ENCODE measurements at places on chromosomes 7 and 10. TPM values are rescaled to one million over a fixed set of nuclear protein-coding genes. Genes with fewer than 3 reads are reported as not detected.

- H3K27me3 ChIP-seq, result no peaks in the 10 kb centered on the region
- H3K4me1 ChIP-seq, result peaks cover 1% of the 10 kb centered on the region
- H3K36me3 ChIP-seq, result no peaks in the 10 kb centered on the region
- H3K4me3 ChIP-seq, result no peak overlapping the region
- no peak overlapping the region for H3K27ac ChIP-seq
Observed at GRCh38 chr7:35420656-35421055, 166.8 kb upstream of the TBX20 start.

CFAP70 gene
- total RNA-seq, result 0.43 TPM

GPR158 gene
- 0.34 TPM for total RNA-seq

- H3K4me3 ChIP-seq, result no peak overlapping the region
- no peak for DNase-seq
- H3K4me1 ChIP-seq, result peaks cover 4% of the 10 kb centered on the region
- H3K27ac ChIP-seq, result no peak overlapping the region
- no peaks in the 10 kb centered on the region for H3K27me3 ChIP-seq
Observed at GRCh38 chr10:114310346-114310745, 71.3 kb downstream of the VWA2 start.

GRCh38 chr10:79137300-79137756, 68.6 kb downstream of the ZMIZ1 start:
- peak overlapping the region; percentile 62 for H3K4me3 ChIP-seq
- no peak for DNase-seq
- H3K4me1 ChIP-seq, result peaks cover 39% of the 10 kb centered on the region
- peaks cover 7% of the 10 kb centered on the region for H3K36me3 ChIP-seq

DNA sequence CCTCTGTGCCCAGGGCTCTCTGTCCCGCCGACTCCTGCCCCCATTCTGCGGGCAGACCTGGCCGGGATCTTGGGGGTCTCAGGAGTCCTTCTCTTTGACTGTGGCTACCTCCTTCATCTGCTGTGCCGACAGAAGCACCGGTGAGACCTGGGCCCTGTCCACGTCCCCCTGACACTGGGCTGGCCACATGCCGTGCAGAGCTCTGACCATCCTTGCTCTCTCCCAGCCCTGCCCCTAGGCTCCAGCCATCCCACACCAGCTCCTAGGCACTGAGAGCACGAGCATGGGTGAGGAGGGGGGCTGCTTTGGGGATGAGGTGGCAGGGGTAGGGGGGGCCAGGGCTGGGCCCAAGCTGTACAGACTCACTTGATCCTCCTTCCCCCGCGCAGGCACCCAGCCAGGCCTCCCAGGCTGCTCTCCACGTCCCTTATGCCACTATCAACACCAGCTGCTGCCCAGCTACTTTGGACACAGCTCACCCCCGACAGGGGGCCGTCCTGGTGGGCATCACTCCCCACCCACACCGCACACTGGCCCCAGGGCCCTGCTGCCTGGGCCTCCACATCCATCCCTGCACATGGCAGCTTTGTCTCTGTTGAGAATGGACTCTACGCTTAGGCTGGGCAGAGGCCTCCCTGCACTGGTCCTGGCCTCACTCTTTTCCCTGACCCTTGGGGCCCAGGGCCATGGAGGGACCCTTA, 4.8 kb upstream of the PILRB start:
- no peak for DNase-seq
- no peaks in the 10 kb centered on the region for H3K27me3 ChIP-seq
- peak overlapping the region; percentile 52 for H3K27ac ChIP-seq
- peaks cover 62% of the 10 kb centered on the region for H3K36me3 ChIP-seq

GRCh38 chr7:92850516-92850915, 14.1 kb upstream of the CDK6 start:
- no peak overlapping the region for H3K4me3 ChIP-seq
- no peaks in the 10 kb centered on the region for H3K27me3 ChIP-seq
- H3K27ac ChIP-seq, result no peak overlapping the region
- peaks cover 18% of the 10 kb centered on the region for H3K4me1 ChIP-seq
- DNase-seq, result no peak
- H3K36me3 ChIP-seq, result peaks cover 3% of the 10 kb centered on the region

BAMBI gene
- total RNA-seq, result 0.16 TPM

DNA sequence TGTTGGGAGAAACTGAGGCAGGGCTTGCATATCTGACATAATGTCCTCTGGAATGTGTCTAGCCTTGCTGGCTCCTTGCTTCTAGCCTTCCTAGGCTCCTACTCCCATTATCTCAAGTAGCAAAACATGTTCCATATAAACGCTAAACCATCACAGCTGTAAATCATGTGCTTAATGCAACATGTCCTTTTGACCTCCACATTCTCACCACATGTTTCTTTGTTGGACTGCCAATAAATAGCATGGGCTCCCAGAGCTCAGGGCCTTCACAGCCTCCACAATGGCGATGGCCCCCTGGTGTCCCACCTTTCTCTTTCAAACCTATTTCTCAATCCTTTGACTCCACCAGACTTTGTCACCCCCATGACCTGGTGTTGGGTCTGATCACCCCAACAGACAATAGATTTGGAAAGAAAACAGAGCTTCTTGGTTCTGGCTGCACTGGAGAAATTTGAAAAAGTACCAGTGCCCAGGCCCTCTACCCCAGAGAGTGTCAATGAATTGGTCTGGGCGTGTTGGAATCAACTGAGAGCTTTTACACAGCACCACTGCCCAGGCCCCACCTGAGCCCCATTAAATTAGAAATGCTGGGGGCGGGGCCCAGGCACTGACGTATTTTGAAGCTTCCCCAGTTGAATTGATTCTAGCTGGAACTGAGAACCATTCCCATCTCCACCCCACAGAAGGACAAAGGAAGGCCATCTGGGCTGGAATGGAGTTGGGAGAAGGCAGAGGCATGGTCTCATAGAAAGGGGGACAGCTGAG, 41.3 kb upstream of the GGCT start:
- peaks cover 12% of the 10 kb centered on the region for H3K36me3 ChIP-seq
- no peak for DNase-seq
- H3K27ac ChIP-seq, result no peak overlapping the region
- H3K27me3 ChIP-seq, result no peaks in the 10 kb centered on the region

GRCh38 chr7:15765753-15766152, 79.3 kb upstream of the MEOX2 start:
- no peaks in the 10 kb centered on the region for H3K27me3 ChIP-seq
- no peaks in the 10 kb centered on the region for H3K4me1 ChIP-seq
- no peak overlapping the region for H3K27ac ChIP-seq
- DNase-seq, result no peak
- H3K36me3 ChIP-seq, result no peaks in the 10 kb centered on the region

DNA sequence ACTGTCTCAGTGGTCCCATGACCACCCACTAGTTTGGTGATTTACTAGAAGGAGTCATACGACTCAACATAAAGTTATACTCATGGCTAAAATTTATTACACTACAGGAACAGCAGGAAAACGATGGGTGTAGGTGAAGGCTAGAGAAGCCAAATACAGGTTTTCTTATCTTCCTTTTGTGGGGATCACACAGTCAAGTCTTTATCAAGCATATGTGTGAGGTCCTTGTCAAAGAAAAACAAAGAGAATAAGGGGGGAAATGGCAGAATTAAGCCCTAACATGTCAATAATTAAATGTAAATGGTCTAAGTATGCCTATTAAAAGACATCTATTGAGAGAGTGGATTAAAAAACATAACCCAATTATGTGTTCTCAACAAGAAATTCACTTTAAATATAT, 47.8 kb upstream of the UBN2 start:
- no peaks in the 10 kb centered on the region for H3K27me3 ChIP-seq
- H3K4me1 ChIP-seq, result no peaks in the 10 kb centered on the region
